Lower leg skin (tissue), 4 donors: ENCODE measurements at places on chromosomes 3 and 15.
A peak's percentile ranks its signal among the peaks of the same experiment; 100 is the strongest.

GRCh38 chr15:47603026-47603425, 114.3 kb upstream of the SEMA6D start:
- DNase-seq, result no peak

DNA sequence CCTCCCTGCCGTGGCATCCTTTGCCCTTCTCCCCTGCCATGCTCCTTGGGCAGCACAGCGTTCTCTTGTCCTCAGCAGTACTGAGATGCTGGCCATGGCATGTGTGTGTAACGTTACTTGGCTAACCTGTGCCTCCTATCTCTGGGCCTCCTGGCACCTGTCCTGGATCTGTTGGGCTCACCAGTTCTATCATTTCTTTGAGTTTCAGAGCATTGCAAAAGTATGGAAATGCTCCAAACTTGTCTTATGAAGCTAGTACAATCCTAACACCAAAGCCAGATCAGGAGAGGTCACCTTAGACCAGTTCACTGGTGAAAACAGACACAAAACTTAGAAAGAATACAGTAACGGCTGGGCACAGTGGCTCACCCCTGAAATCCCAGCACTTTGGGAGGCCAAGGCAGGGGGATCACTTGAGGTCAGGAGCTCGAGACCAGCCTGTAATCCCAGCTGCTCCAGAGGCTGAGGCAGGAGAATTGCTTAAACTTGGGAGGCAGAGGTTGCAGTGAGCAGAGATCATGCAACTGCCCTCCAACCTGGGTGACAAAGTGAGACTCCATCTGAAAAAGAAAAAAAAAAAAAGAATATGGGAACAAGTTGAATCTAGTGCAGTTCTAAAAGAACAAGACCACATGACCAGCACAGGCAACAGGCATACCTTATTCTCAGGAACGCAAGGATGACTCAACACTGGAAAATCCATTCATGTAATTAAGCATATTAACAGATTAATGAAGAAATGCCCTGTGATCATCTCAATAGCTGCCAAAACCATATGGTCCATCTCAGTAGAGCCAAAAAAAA, 62.4 kb upstream of the TRPM1 start:
- DNase-seq, result no peak

DNA sequence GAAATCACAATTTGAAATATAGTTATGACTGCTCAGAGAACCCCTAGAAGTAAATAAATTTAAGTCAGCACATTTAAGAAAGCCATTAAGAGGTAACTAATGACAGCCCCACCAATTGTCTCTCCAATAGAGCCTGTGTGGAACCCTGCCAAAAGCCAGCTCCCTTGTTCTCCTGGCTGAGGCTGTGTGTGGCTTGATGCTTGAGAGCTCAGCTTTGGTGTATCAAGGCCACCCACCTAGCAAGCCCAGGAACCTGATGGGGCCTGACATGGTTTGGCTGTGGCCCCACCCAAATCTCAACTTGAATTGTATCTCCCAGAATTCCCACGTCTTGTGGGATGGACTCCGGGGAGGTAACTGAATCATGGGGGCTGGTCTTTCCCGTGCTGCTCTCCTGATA, 106.9 kb downstream of the LRRN1 start:
- no peak for DNase-seq

DNA sequence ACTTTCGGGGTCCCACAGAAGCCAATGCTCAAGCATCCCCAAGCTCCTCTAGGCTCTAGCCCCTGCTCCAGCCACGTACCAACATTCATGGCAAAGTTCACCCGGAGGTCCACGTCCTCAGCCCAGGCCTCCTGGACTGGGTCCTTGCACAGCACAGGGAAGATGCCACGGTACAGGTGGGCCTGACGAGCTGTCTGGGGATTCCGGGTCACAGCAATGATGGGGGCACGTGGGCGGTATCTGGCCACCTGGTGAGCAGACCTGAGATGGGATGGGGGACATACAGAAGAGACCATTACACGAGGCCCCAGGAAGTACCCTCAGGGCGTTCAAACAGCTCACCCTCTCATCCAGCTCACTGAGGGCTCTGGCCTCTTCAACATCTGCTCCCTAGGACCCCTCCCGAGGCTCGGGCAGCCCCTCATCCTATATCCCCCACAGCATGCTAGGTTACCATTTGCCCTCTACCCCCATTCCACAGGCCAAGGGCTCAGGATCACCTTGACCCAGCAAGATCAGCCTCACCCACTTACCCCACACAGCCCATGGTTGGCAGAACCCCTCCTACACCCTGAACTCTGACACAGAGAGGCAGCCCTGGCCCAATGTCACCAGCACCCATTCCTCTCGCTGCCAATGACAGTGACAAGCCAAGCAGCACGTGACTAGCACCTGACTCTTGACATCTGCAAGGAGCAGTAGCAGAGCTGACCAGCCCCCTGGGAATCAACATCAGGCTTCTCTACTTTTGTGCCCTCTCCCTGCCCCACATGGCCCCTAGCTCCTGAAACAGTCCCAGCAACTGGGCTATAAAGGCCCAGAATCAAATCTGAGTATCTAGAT, 3.0 kb upstream of the GRAMD2A start:
- DNase-seq, result no peak

DNA sequence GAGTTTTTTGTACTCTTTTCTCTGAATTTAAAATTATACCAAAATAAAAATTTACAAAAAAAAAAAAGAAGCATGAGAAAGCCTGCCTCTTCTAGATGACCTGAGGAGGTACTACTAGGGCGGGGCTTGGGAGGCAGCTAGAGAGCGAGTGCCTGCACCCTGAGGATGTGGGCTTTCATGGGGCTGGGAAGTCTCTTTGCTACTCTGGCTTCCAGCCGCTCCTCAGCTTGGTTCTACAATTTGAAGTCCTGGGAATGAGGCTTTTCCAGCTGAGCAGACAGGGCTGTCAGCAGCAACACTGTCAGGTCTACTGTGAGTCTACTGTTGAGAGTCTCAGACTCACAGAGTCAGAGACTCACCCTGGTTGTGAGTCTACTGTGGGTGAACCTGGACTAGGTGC, 8.2 kb upstream of the PSTPIP1 start:
- peak; percentile 49 for DNase-seq

DNA sequence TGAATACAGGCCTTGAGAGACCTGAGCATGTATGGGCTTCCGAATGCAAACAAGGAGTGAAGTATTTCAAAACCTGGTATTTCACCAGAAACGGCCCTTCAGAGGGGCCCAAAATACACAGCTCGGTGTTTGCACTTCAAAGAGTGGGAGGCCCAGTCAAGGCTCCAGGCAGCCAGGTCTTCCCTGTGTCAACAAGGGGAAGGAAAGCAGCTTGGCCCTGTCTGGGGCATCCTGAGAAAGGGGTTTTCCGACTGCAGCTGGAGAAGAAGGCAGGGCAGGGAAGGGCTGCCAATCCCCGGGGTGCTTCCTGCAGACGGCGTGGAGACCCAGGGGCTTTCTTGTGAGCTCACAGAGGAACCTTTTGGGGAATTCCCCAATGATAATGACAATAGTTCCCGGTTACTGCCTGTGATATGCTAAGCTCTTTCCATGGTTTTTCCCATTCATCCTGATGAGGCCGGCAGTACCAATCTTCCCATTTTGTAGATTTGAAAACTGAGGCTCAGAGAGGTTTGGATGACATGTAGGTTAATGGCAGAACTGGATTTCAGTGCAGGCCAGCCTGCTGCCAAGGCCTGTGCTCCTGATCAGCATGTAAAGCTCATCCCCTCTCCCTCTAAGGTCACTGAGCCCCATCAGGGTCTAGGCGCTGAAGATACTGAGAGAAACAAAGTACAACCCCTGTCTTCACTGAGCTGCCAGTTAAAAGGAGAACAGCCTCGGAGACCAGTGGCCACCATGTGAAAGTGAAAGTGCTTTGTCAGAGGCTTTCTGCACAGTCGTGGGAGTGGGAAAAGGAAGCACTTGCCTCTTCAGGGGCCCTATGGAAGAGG, 43.0 kb upstream of the TLE3 start:
- DNase-seq, result no peak

DNA sequence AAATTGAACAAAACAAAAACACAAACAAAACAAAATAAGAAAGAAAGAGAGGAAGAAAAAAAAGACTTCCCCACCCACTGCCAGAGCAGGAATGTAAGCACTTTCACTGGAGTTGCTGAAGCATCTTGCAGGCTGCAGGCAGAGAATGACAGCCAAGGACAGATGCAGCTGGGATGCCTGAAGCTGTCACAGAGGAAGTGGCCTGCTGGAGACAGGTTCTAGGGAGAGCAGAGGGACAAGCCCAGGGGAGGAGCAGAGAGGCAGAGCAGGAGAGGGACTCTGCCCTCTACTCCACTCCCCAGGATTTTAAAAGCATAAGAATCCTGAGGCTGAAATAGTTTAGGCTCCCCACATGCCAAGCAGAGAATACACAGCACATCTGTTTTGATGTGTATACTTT, 326.2 kb downstream of the TUSC7 start:
- no peak for DNase-seq
